ENCODE measurements at places on chromosomes 6 and 20.

- no peak for DNase-seq
These were observed at the start of gene NOL4L for GRCh38 chr20:32585011-32585585. NOL4L (minus strand) TSS chr20:32585333; CDS start chr20:32584890, 443 bp downstream.

DNA sequence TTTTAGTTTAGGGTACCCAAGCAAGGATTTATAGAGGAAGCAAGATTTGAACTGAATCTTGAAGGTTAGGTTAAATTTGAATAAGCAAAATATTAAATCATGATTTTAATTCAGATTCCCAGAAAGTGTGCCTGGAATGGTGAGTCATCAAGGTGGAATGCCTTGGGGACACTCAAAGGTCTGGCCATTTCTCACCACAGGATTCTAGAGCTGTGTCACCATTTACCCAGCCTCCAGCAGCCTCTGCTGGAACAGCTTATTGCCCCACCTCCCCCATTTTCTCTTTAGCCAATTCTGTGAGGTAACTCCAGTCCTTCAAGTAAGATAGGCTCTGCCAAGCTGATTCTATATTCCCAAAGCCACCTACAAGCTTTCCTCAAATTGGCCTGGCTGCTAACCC is 181.4 kb downstream of the SIM1 start:
- no peak for DNase-seq

DNA sequence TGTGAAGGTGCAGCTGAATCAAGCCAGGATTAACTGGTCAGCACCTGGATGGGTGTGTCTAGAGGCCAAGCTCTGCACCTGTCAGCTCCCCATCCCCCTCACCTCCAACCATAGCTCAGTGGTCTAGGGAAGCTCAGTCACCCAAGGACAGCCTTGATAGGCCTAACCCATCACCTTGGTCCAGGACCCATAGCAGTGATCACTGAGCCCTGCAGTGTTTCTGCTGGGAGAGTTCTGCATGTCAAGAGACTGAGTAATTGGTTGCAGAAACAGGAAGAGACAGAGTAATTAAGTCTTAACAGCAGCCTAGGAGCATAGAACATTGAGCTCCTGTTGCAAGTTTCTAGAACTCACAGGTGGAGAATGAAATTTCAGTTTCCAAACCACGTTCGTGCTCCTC is 18.7 kb upstream of the RALGAPB start:
- DNase-seq, result no peak

- no peak for DNase-seq
These were observed 284.9 kb downstream of the PRKN start for GRCh38 chr6:162442687-162443086.

- no peak for DNase-seq
These were observed 119.5 kb upstream of the CD93 start for GRCh38 chr20:23205611-23206041.
